ENCODE measurements at places on chromosomes 4 and X.

- DNase-seq = peak; percentile 65
Measured at GRCh38 chrX:120790118-120790517, 85.5 kb downstream of the CT47B1 start.

GRCh38 chr4:1210971-1211370, 38.0 kb downstream of the CTBP1 start:
- no peak for DNase-seq

DNA sequence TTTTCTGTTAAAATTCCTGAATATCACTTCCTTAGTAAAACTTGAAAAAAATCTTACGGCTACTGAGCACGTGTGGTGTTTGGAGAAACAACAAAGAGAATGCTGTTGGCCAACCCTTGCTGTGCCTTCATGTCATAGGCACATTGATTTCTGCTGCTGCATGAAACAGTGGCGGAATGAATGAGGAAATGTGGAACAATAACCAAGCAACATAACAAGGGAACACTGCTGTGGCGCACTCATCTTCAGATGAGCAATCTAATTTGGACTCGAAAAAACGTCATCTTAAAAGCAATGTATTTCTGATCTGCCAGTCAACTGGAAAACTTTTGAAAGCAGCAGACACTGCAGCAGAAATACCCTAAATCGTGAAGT, 51.4 kb downstream of the PROM1 start:
- no peak for DNase-seq

GRCh38 chrX:85977218-85977617, 70.1 kb downstream of the CHM start:
- no peak for DNase-seq

- no peak for DNase-seq
Measured at GRCh38 chr4:39480902-39481695, 22.2 kb downstream of the LIAS start.

DNA sequence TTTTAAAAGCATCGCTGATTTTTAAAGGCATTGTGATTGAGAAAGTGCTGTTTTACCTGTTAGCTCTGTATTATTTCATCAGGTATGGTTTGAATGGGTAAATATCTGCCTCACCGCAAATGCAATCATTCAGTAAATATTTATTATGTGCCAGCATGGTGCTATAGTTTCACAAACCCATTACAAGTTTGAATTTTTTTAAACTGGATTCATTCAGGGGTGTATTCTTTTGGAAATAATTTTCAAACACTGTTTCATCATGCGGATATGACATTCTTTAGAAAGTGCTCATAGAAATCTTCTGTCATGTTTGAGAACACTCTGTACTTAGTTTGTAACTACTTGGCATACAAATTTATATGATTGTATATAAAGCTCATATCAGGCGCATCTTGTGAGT, 37.2 kb downstream of the LIMCH1 start:
- DNase-seq = no peak
